M059J (cell line): ENCODE measurements at places on chromosomes 1 and 21. TPM values are rescaled to one million over a fixed set of nuclear protein-coding genes. Genes with fewer than 3 reads are reported as not detected.

PLPPR4 gene
- total RNA-seq, result 10.5 and 12.3 TPM in 2 replicates

DNA sequence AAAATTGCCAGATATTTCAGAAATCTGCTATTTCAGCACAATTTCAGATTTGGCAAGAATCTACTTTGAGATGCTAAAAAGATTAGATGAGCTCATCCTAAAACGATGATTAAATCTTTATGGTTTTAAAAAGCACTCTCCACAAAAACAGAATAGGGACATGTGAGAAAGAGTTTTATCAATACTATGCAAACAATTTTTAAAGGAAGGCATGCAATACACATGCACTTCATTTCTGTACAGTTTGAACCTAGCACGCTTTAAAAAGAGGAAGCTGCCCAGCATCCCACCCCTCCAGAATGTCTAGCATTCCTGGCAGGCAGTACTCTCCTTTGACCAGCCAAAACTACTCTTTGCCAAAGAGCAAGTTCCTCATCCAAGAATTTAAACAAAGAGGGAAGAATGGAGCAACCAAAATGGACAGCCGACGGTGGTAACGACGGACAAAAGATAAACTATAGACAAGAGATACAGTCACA lies 1.3 kb downstream of the ARHGAP29 start:
- peak; percentile 48 for DNase-seq

DNA sequence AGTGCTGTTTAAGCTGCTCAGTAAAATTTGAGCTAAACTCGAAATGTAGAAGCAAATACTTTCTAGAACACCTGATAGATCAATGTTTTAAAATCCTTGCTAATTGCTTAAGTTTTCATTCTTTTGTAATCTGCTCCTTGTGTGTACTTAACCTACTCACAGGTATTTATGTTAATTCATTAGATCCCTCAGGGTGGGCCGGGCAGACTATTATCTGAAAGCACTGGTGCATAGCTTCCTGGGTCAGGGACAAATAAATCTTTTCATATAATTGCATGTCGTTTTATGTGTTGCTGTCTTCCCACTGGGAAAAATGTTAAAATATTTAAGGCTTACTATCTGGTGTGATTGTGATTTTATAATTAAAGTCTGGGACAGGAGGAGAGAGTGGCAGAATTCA lies 440.5 kb downstream of the SMYD3 start:
- no peak for DNase-seq

DNA sequence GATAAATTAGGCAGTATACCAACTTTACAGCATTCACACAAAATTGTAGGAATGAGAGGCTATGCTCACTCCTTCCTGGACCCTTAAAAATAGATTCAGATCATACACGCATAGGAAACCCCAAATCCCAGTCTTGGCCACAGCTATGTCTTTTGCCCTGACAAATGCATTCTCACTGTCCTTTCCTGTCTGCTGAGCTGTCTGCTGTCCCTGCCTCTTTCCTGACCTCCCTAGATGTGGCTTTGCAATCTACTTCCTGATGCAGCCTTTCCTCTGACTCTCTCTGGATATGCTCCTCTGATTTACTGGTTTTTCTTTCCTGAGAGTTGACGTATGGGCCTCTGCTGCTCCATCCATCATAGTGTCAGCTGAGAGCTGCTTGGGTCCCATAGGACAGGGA lies 59.8 kb upstream of the SLC35F3 start:
- DNase-seq, result peak; percentile 72

LAX1 gene
- not detected in 2 replicates for total RNA-seq

DNA sequence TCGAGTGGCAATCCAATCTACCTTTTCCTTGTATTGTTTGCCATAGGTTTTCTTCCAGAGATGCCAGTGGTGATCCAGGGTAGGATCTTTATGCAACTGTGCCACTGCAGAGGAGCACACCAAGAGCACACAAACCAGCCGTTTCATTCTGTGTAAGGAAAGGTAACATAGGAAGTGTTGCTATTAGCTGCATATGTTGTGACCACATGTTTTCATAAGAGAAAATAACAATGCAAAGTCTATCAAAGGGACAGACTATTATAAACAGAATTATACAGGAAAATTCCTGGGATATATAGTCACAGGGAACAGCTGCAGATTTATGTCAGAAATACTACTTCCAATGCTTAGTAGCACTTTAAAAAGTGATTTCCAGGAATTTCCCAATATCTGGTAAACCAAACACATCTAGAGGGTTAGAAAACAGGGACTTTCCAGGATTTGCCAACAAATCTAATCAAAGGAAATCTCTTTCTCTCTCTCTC lies 919 bp downstream of the CTSS start:
- DNase-seq, result peak; percentile 75

- no peak for DNase-seq
Measured at GRCh38 chr1:3939242-3940080, 39.4 kb upstream of the C1orf174 start.

TMEM269 gene
- total RNA-seq, result 0.02 TPM in 1 of 2 replicates, not detected in the other

DNA sequence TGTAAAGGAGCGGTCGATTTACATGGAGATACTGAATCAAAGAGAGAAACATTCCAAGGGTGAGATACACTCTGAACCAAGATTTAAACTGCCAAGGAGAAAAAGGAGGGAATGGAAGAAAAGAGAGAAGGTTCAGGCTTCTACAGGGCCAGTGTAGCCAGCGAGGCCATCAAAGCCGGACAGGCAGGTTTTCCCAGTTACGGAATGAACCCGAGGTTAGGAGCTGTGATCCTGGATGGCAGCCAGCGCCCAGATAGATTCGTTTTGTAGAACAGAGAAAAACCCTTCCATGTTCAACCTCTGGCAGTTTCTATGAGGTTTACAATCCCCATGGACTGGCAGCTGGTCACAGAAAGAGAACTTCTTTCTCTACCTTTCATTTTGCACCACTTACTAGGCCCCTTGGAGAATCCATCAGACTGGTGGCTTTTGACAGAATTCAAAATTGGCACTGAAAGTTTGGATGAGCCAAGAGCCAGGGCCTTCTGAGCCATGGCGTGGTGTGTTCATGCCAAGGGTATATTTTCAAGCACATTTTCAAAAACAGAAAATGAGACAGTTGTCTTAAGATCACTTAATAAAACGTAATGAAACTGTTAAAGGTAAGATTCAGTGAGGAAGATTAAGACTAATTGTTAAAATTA lies 171.5 kb downstream of the RUNX1 start:
- no peak for DNase-seq

- DNase-seq, result no peak
Measured at GRCh38 chr1:160662910-160663309, 16.1 kb upstream of the SLAMF1 start.

HMGCS2 gene
- not detected in 2 replicates for total RNA-seq

ECM1 gene
- 50.2 and 55.8 TPM in 2 replicates for total RNA-seq

GRCh38 chr1:184160236-184160635 lies 108.7 kb downstream of the TSEN15 start:
- peak; percentile 86 for DNase-seq

- DNase-seq, result no peak
Measured at GRCh38 chr1:201568265-201568664, 29.3 kb downstream of the NAV1 start.

DNA sequence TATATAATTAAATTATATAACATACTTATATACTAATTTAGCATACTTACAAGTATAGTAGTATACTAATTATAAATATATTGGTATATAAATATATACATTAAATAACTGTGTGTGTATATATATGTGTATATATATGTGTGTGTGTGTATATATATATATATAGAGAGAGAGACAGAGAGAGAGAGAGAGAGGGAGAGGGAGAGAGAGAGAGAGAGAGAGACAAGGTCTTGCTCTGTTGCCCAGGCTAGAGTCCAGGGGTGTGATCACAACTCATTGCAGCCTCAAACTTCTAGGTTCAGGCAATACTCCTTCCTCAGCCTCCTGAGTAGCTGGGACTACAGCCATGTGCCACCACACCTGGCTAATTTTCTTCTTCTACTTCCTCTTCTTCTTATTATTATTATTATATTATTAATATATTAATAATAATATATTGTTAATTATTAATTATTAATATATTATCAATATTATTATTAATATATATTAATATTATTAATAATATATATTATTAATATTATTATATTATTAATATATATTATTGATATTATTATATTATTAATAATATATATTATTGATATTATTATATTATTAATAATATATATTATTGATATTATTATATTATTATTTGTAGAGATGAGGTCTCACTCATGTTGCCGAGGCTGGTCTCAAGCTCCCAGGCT lies 185.5 kb downstream of the CRB1 start:
- no peak for DNase-seq

DNA sequence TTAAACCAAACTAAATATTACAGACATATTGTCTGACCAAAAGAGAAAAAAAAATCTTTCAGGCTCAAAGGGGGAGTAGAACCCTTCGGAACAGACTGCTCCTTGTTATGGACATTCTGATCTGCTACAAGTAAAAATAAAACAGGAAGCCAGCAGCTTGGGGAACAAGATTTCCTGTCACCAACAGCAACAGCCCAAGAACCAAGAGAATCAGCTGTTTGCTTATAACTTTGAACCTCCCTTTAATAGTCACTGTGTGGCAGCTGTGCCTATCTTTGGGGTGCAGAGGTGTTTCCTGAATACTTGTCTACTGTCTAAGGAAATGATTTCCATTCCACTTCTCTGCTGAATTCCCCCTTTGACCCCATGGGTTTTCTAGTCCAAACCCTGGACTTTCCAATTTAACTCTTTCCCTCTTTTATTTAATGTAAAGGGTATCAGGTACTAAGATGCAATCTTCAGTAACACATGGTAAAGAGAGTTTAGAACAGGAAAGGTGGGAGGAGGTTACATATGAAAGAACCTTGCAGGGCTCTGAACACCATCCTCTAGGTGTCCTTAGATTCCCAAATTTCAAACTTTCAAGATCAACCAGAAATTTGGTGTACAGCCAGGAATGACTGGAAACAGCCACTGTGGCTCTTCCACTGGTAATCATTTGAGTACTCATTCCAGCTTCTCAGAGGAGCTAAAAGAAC lies 38.6 kb downstream of the GPR3 start:
- peak; percentile 43 for DNase-seq

UBE2Q1 gene
- total RNA-seq, result 34.2 and 42.4 TPM in 2 replicates

DNA sequence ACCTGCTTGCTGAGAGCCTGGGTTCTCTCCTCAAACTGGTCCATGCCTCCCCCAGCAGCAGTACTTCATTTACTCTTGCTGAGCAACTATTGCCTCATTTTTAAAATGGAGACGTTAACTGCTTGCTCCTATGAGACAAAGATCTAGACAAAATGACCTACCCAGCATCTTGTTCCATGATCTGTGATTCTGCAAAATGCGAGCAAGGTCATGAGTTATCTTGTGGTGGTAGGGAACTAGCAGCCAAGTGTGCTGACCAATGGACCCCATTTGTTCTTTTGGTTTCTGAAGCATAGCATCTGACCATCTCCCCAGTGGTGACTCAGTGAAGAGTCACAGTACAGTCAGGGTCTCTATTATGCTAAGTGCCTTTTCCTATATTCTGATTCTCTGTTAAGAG lies 40.4 kb downstream of the TBX15 start:
- peak; percentile 92 for DNase-seq

- peak; percentile 80 for DNase-seq
Measured at GRCh38 chr1:93680076-93680419, 1.6 kb downstream of the BCAR3 start.

- DNase-seq, result no peak
Measured at GRCh38 chr1:24928689-24929397, 1.2 kb downstream of the RUNX3 start.

- peak; percentile 35 for DNase-seq
Measured at GRCh38 chr1:28193701-28194161, 17.2 kb upstream of the PTAFR start.

- no peak for DNase-seq
Measured at GRCh38 chr1:180672105-180672504, 40.3 kb downstream of the XPR1 start.

- peak; percentile 68 for DNase-seq
Measured at GRCh38 chr1:41343790-41344699, 17.2 kb upstream of the FOXO6 start.

DNA sequence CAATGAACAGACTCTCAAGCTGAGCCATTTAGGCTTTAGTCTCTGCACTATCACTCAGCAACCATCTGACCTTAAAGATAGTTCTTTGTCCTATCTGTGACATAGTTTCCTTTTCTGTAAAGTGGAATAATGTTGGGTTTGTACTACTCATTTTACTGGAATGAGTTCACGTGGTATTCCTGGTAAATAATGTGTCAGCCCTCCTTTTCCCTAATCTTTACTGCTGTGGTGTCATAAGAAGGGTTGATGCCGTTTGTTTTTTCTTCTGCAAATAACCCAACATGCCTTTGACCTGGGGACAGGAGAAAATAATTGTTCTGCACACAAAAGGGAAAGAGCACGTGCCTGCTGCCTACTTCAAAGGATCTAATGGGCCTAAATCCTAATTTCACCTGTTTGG lies 297.8 kb downstream of the BRINP3 start:
- DNase-seq, result peak; percentile 24

GRCh38 chr1:180497826-180498225 lies 4.6 kb downstream of the ACBD6 start:
- DNase-seq, result no peak

GRCh38 chr1:82507011-82507410 lies 706.3 kb downstream of the ADGRL2 start:
- no peak for DNase-seq

PPIAL4G gene
- not detected in 2 replicates for total RNA-seq

- DNase-seq, result no peak
Measured at GRCh38 chr1:225509376-225509707, 81.5 kb upstream of the LBR start.

- no peak for DNase-seq
Measured at GRCh38 chr1:40224040-40224439, 23.7 kb upstream of the TMCO2 start.

DNA sequence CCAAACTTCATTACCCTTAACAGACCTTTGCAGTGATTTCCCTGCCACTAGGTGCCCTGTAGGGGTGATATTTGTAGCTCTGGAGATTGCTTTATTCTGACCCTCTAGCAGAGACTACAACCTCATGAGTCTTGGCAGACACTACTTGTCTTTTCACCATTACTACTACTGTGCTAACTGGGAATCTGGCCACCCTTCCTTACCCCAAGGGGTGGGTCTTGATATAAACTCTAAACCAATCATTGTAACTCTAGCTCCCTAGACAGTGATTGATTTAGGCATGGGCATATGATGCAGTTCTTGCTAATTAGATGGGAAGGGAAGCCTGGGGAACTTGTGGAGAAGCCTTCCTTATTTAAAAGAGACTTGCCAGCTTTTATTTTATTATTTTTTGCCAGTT lies 3.9 kb downstream of the KPNA6 start:
- DNase-seq, result peak; percentile 18

DNA sequence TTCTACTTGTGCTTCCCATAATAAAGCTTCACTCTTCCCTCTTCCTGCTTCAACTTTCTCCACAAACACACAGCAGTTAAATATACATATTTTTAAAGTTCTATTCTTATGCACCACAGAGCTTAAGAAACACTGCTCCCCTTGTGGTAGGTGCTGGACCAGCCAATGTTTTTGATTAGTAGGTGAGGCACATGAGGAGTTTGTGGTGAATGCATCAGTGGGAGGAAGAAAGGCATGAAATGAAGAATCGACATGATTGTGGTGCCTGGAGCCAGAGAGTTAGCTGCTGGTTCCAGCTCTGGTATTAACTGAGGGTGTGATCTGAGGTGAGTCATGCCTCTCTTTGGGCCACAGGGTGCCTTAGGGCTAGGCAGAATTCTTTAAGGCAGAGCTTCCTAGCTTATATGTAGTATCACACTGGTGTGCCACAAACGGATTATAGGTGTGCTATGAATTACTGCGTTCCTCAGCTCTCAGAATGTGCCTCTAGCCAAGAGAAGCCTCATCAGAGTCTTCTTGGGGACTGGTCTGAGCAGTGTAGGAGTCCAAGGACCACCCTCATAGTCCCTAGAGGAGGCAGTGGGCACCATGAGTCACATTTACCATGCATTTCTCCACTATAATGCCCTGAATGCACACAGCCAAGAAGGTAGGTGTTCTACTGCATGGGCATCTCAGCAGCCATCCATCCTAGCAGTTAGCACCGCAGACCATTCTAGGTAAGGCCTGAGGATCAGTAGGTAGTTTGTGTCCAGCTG lies 97.4 kb upstream of the SGIP1 start:
- DNase-seq, result peak; percentile 96
